ENCODE measurements at places on chromosomes 5 and 9.

- no peak for DNase-seq
- no peaks in the 10 kb centered on the region for H3K27me3 ChIP-seq
Measured at GRCh38 chr9:93081081-93081529, 14.9 kb upstream of the CARD19 start.

- peak; percentile 91 for DNase-seq
- H3K36me3 ChIP-seq = peaks cover 25% of the 10 kb centered on the region
- H3K27me3 ChIP-seq = no peaks in the 10 kb centered on the region
- peak within 1 kb of the TSS; percentile 78 for H3K27ac ChIP-seq
Measured at GRCh38 chr9:133417541-133418461, at the start of gene REXO4. Gene REXO4 (minus strand): TSS chr9:133418010. CDS start chr9:133417844, 166 bp downstream.

GRCh38 chr5:143739746-143740145, 72.2 kb upstream of the HMHB1 start:
- H3K27me3 ChIP-seq = no peaks in the 10 kb centered on the region
- H3K4me3 ChIP-seq = no peak overlapping the region
- no peak for DNase-seq
- H3K36me3 ChIP-seq = no peaks in the 10 kb centered on the region
- no peaks in the 10 kb centered on the region for H3K4me1 ChIP-seq

GRCh38 chr5:140342896-140343295, 3.5 kb downstream of the HBEGF start:
- H3K36me3 ChIP-seq = no peaks in the 10 kb centered on the region
- H3K27ac ChIP-seq = peak overlapping the region; percentile 26
- H3K4me1 ChIP-seq = peaks cover 32% of the 10 kb centered on the region
- DNase-seq = no peak
- H3K27me3 ChIP-seq = no peaks in the 10 kb centered on the region
- H3K4me3 ChIP-seq = no peak overlapping the region

GRCh38 chr9:129109537-129109903, 1.1 kb downstream of the CRAT start:
- peaks cover 25% of the 10 kb centered on the region for H3K36me3 ChIP-seq
- H3K27ac ChIP-seq = peak overlapping the region; percentile 88
- H3K4me1 ChIP-seq = peaks cover 22% of the 10 kb centered on the region
- DNase-seq = peak; percentile 74
- no peaks in the 10 kb centered on the region for H3K27me3 ChIP-seq

DNA sequence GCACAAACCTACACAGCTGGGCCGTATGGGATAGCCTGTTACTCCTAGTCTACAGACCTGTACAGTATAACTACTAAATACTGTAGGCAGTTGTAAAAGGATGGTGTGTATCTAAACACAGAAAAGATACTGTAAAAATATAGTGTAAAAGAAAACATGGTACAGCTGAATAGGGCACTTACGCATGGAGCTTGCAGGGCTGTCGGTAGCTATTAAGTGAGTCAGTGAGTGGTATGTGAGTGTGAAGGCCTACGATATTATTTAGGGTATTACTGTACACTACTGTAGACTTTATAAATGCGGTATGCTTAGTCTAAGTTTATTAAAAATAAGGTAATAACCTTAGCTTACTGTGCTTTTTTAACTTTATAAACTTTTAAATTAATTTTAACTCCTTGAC, 1.2 kb downstream of the ZCCHC9 start:
- peak overlapping the region; percentile 77 for H3K4me3 ChIP-seq
- H3K27me3 ChIP-seq = no peaks in the 10 kb centered on the region
- H3K27ac ChIP-seq = no peak overlapping the region
- DNase-seq = no peak

- no peak overlapping the region for H3K27ac ChIP-seq
- no peaks in the 10 kb centered on the region for H3K36me3 ChIP-seq
- no peaks in the 10 kb centered on the region for H3K4me1 ChIP-seq
- no peak overlapping the region for H3K4me3 ChIP-seq
- H3K27me3 ChIP-seq = no peaks in the 10 kb centered on the region
- no peak for DNase-seq
Measured at GRCh38 chr5:178449163-178450070, 140.8 kb downstream of the COL23A1 start.

GRCh38 chr5:104326966-104327365, 764.4 kb upstream of the NUDT12 start:
- H3K4me3 ChIP-seq = no peak overlapping the region
- no peak overlapping the region for H3K27ac ChIP-seq
- no peaks in the 10 kb centered on the region for H3K36me3 ChIP-seq
- no peaks in the 10 kb centered on the region for H3K27me3 ChIP-seq
- no peak for DNase-seq

DNA sequence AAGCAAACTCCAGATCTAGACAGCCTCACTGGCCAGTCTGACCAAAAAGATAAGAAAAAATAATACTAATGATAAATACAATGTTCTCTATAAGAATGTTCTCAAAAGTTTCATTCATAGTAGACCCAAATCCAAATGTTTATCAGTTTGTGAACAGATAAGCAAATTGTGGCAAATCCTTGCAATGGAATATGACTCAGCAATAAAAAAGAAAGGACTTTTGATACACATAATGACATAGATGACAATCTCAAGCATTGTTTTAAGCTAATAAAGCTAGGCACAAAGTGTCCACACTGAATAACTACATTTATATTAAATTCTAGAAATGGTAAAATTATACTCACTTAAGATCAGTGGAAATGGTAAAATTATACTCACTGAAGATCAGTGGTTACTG, 195.4 kb upstream of the TYRP1 start:
- H3K4me3 ChIP-seq = no peak overlapping the region
- H3K36me3 ChIP-seq = no peaks in the 10 kb centered on the region
- H3K27ac ChIP-seq = no peak overlapping the region
- DNase-seq = no peak

GRCh38 chr9:27634879-27635278, 61.6 kb upstream of the C9orf72 start:
- no peak overlapping the region for H3K27ac ChIP-seq
- H3K36me3 ChIP-seq = no peaks in the 10 kb centered on the region
- no peaks in the 10 kb centered on the region for H3K4me1 ChIP-seq
- no peaks in the 10 kb centered on the region for H3K27me3 ChIP-seq
- H3K4me3 ChIP-seq = no peak overlapping the region
- no peak for DNase-seq

DNA sequence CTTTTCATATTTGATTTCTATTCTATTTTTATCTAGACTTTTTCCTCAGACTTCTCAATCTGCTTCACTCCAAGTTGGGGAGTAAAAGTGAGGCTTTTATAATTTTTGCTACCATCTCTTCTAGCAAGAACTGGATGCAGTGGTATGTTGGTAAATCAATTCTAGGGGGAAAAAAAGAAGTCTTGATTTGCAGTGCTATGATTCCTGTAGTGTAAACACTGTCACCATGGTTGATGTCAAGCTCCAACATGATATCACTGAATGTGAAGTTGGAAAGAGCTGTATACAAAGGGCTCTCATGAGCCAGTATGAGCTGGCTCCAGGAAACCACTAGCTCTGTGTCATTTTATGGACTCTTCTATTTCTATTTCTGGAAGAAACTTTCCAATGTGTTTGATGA, 439.2 kb downstream of the NTRK2 start:
- no peak for DNase-seq
- H3K36me3 ChIP-seq = no peaks in the 10 kb centered on the region
- H3K4me1 ChIP-seq = no peaks in the 10 kb centered on the region
- no peak overlapping the region for H3K4me3 ChIP-seq

GRCh38 chr5:35182910-35183535, 47.3 kb downstream of the PRLR start:
- DNase-seq = no peak
- no peaks in the 10 kb centered on the region for H3K4me1 ChIP-seq
- H3K4me3 ChIP-seq = no peak overlapping the region
- H3K36me3 ChIP-seq = no peaks in the 10 kb centered on the region
- H3K27ac ChIP-seq = no peak overlapping the region
- no peaks in the 10 kb centered on the region for H3K27me3 ChIP-seq

DNA sequence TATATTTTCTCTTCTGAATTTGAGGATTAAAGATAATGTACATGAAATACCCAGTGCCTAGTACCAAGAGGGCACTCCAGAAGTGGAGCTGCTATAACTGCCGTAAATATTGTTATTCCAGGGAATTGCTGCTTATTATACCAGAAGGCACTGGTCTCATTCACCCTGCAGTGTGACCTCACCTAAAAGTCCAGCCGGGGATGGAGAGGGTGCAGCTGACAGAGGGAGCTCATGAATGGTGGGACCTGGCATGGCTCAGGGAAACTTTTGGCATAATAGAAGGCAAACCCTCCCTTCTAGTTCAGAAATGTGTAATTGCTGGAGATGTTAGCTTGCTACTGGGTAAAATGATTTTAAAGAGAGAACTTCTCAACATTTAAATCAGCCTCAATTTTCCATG, 108.5 kb downstream of the MVB12B start:
- H3K4me1 ChIP-seq = no peaks in the 10 kb centered on the region
- H3K4me3 ChIP-seq = no peak overlapping the region
- H3K27me3 ChIP-seq = no peaks in the 10 kb centered on the region
- H3K27ac ChIP-seq = no peak overlapping the region

GRCh38 chr5:170254056-170254455, 21.3 kb downstream of the C5orf58 start:
- no peaks in the 10 kb centered on the region for H3K27me3 ChIP-seq
- no peaks in the 10 kb centered on the region for H3K4me1 ChIP-seq
- H3K4me3 ChIP-seq = no peak overlapping the region
- H3K36me3 ChIP-seq = no peaks in the 10 kb centered on the region
- no peak for DNase-seq

DNA sequence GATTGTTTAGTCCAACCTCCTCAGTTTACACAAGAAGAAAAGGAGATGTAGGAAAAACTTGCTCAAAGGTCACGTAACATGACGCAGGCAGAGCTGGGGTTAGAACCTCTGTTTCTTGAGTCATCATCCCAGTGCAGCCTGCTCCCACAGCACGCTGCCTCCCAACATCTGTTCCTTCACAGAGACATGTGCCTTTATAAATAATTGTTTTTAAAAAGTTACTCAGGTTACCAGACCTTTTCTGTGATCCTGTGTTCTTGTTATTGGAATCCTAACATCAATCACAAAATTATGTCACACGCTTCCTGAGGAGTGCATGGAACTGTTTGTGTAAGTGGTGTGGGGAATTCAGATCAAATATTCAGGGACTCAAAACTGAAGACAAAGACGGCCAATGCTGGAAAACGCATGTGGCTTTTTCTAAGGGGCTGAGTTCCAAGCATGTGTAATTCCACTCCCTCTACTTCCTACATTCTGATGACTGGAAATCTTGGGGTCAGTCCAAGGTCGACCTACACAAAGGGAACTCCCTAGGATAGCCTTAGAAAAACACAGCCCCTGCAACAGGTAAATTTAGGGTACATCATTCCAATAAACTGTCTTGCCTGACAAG, 184.3 kb downstream of the TSSK1B start:
- H3K4me3 ChIP-seq = no peak overlapping the region
- DNase-seq = no peak
- no peaks in the 10 kb centered on the region for H3K36me3 ChIP-seq
- no peaks in the 10 kb centered on the region for H3K4me1 ChIP-seq

DNA sequence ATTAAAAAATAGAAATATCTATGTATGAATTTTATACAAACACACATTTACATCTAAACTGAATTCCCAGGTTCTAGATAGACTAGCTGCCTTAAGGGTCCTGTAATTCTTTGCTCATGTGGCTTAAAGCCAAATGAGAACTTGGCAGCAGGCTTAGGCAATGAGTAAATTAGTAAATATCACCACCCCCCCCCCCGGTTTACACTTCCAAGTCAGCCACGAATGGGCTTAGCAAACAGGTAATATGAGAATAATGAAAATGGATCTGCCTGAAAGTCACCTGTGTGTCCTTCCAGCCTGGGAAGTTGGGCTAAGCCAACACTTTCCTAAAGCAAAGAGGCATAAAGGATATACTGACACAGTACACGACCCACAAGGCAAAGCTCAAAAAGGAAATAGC, 108.6 kb downstream of the KLHL3 start:
- no peak overlapping the region for H3K27ac ChIP-seq
- DNase-seq = no peak
- H3K4me1 ChIP-seq = peaks cover 10% of the 10 kb centered on the region
- no peaks in the 10 kb centered on the region for H3K27me3 ChIP-seq
- H3K36me3 ChIP-seq = no peaks in the 10 kb centered on the region

DNA sequence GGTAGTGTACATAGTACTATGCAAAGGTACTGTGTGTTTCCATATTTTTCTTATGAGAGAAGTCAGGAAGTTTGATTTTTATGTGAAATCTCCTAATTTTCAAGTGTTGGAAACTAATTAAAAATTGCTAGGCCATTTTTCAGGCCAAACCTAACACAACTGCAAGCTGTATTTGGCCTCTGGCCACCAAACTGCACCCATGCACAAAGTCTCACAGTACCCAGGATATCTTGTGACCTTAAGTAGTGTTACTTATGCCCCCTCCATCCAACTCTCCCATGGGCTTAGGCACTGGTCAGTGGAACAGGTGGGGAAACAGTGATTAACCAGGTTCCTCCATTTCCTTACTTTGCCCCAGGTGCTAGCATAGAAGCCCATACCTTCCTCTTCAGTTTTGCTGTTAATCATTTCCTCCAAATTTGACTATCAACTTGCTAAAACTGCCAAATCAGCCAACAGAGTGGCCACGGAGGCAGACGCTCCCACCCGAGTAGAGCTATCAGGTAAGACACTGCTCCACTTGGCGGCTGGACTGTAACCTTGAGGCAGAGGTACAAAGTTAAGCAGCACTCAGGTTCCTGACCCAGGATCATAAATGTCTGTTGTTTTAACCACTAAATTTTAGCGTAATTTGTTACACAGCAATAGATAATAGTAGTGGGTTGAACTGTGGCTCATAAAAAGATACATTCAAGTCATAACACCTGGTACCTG, 19.5 kb upstream of the KIF27 start:
- no peak overlapping the region for H3K4me3 ChIP-seq
- H3K27me3 ChIP-seq = no peaks in the 10 kb centered on the region
- DNase-seq = no peak
- H3K4me1 ChIP-seq = no peaks in the 10 kb centered on the region
- peaks cover 43% of the 10 kb centered on the region for H3K36me3 ChIP-seq

DNA sequence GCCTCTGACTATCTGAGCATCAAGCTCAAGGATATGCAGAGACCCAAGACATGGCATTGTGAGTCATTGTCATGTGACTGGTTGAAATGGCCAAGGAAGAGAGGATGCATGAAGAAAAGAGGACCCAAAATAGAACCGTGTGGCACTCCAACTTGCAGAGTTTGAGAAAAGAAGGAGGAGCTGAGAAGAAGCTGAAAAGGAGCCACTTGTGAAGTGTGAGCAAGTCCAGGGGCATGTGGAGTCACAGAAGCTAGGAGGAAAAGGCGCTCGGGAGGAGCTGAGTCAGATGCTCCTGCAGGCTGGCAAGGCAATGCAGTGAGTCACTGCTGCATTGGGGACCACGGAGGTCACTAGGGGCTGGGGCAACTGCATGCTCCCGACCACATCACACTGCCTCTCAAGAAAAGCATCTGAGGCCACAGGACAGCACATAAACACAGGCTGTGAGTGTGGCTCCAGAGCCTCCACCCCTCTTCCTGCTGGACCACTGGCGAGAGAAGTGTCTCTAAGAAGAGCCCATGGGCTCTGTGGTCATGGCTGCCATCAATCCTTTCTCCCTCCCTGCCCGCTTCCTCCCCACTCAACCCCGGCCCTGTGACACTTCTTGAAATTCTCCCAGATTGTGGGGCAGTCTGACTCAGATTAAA, 197.6 kb downstream of the DRD1 start:
- no peaks in the 10 kb centered on the region for H3K36me3 ChIP-seq
- peak; percentile 85 for DNase-seq
- H3K4me1 ChIP-seq = peaks cover 9% of the 10 kb centered on the region
- no peak overlapping the region for H3K4me3 ChIP-seq

GRCh38 chr5:149605354-149605997, 24.2 kb downstream of the ARHGEF37 start:
- DNase-seq = no peak
- peaks cover 18% of the 10 kb centered on the region for H3K36me3 ChIP-seq
- H3K4me1 ChIP-seq = no peaks in the 10 kb centered on the region
- no peaks in the 10 kb centered on the region for H3K27me3 ChIP-seq
